ENCODE measurements at places on chromosomes 1 and 21.

DNA sequence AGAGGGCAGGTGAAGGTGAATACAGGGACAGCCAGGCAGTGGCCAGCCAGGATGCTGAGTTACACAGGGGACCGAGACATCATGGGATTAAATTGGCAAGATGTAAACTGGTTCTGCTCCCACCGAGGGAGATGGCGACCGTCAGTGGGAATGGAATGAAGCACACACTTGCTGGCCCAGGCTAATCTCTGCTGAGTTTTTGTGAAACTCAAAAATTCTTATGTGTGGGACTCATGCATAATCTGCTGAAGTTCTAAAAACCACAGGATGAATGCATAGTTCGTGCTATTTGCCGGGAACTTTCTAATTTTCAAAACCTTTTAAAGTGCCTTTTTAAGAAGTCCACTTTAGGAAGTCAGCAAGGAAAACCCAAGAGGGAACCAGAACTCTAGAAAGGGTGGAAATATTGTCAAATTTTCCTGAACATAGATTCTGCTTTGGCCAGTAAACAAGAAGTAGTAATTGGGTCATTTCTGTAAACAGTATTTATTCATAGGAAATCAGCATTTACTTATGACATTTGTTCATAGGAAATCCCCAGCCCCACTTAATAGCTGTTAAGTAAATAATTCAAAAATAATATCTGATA lies 85.4 kb upstream of the ROR1 start:
- DNase-seq, result no peak

DNA sequence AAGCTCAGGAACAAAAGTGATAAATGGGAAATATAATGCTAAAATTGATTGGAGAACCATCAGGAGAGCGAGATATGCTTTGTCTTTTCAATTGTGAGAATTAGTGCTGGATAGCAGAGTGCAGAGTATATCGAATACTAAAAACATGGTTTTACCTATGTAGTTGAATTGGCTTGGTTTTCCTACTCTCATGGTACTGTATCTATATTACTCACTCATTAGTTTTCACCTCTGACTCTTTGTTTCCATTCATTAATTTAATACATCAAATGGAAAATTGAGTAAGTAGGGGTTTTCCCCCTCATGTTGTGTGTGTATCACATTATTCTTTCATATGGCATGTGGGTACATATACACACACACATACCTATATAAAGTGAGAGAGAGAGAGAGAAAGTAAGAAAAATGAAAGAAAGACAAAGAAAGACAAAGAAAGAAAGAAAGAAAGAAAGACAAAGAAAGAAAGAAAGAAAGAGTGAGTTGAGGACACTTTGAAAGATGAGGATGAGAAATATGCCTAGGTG lies 1574.5 kb downstream of the MRPL39 start:
- no peak for DNase-seq

DNA sequence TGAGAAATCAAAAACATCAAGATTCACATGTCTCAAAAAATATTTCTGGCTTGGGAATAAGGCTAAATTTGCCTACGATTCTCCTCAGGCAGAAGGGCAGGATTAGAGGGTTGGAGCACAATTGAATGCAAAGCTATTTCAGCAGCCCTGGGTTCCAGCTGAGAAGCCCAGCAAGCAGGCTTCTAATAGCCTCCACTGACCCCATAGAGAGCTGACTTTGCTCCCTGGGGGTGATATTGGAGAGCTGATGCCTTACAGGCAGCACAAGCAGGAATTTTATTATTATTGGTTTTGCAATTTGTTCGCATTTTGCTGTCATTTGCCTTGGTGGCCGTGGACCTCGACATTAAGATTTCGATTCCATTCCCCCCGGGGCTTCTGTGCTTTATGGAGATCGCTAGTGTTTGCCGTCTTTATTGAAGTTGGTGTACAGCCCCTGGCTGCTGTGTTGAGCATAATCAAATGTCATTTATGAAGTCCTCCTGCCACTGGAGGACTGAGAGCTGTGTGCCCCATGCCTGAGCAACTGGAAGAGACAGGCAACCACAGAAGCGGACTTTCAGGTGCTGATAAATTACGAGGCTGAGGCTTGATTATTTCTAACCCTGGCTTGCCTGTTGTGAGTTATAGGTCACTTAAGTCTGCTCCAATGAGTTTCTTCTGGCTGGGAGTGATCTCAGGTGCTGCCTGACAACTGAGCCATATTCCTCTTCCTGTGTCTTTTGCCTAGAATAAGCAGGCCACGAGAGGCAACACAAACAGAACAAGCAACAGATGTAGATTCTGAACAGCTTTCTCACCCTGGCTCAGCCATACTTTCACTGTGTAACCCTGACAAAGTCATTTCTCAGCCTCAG lies 518.4 kb upstream of the CAMK1G start:
- DNase-seq, result no peak

GRCh38 chr1:241131636-241132194 lies 225.3 kb downstream of the RGS7 start:
- no peak for DNase-seq

DNA sequence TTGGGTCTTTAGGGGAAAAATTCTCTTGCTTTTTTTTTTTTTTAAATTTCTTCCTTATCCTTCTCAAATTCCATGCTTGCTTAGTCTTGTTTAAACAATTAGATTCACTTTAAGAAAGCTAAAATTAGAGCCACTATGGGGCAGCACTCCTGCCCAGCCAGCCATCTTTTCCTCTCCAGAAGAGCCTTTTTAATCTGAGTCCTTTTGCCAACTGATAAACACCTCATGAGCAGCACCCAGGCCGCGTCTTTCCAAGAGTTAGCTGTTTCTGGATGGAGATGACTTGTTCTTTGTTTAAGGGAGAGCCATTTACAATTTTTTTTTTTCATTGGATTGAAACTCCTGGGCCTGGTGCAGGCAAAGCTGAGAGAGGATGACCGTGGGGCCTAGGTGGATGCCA lies 53.3 kb upstream of the TSPAN2 start:
- no peak for DNase-seq

- no peak for DNase-seq
These were observed 17.3 kb upstream of the SLC35A3 start for GRCh38 chr1:99952522-99952921.

DNA sequence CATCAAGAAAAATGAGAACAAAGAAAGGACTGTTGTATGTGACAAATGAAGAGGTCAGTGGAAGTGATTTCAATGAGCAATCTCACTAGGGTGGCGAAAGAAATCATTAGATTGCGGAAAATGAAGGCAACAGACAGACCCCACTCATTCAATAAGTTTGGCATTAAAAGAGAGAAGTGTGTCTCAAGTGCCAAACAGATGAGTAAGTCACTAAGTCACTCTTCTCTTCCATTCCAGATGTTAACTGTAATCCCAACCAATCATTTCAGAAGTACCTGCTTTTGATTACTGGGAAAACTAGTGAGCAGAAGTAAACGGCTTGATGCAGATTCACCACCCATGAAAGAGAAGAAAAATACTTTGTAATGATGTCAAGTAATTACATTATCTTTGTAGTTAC lies 144.3 kb upstream of the PRMT6 start:
- no peak for DNase-seq

DNA sequence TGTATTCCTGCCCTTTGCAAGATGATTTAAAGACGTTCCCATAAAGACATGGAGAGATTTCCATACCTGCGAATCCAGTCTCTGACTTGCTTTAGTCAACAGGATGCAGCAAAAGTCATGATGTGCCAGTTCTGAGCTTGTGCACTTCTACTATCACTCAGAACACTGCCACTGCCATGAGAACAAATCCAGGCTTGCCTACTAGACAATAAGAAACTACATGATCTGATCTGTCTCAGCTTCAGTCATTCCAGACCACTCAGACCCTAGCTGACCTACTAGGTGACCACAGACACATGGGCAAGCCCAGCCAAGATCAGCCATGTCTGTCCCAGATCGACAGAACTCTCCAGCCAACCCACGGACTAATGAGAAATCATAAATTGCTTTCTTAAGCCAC lies 219.2 kb downstream of the RRAGC start:
- DNase-seq, result no peak

- DNase-seq, result no peak
These were observed 58.4 kb downstream of the ITPKB start for GRCh38 chr1:226680653-226681052.

DNA sequence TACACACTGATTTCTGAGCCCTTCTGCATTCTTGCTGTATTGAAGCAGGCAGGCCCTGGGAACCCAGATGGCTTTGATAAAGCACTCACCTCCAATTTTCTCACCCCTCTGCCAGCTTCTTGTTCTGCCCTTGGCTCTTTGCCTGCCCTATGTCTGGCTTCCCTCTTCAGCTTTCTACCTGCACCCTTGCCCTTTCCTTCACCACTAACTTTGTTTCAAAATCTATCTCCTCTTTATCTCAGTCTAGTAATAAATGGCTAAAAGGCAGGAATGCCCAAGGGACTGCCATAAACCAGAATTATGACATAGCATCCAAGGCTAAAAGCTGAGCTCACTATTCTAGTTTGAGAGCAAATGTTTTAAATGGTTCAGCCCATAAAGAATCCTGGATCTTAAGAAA lies 178.7 kb downstream of the TNR start:
- no peak for DNase-seq

- DNase-seq, result no peak
These were observed 148.7 kb upstream of the LMO4 start for GRCh38 chr1:87179851-87180519.

- DNase-seq, result no peak
These were observed 27.5 kb downstream of the RGS8 start for GRCh38 chr1:182656842-182657397.

DNA sequence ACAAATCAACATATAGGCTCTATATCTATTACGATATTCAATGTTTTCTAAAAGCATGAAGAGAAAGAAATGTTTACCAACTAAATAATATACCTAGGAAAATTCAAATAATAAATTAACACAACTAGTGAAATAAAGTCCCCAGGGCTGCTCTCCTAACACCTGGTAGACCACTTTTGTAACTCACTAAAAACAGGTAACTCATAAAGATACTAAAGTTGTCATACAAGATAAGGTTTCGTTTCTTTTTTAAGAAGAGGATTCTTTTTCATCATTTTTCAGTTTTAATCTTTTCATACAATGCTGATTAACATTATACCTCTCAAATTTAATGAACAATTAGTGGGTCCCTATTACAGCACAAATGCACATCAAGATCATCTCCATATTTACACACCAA lies 99.0 kb downstream of the ZZZ3 start:
- no peak for DNase-seq

DNA sequence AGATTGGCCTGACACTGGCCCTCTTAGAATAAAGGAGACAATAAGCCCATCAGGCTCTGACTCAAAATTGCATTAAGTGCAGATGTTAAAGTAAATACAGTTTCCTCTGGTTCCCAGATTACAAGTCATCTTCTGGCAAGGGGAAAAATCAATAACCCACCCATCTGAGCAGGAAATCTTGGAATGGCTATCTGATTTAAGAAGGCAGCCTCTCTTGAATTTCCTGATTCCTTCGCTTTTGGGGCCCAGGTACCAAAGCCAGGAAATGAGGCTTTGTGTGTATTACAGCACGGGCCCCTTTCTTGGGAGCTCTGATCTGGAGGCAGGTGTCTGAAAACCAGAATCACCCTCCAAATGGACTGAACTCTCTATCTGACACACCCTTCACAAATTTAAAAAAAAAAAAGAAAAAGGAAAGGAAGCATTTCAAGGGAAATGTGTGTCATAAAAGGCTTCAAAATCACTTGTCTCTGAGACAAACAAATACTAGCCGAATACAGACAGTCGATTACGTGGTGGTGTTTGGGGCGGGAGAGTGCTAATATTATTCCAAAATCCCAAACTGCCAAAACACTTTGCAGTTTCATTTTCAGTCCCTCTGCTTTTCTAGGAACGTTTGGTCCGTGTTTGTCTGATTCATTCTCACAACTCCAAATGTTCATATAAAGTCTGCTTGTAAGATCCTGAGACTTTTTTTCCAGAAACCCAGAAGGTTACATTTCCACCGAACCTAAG lies 240.9 kb upstream of the CAMK1G start:
- DNase-seq, result no peak

GRCh38 chr21:43986544-43987451 lies 25.3 kb upstream of the TRAPPC10 start:
- DNase-seq, result no peak

DNA sequence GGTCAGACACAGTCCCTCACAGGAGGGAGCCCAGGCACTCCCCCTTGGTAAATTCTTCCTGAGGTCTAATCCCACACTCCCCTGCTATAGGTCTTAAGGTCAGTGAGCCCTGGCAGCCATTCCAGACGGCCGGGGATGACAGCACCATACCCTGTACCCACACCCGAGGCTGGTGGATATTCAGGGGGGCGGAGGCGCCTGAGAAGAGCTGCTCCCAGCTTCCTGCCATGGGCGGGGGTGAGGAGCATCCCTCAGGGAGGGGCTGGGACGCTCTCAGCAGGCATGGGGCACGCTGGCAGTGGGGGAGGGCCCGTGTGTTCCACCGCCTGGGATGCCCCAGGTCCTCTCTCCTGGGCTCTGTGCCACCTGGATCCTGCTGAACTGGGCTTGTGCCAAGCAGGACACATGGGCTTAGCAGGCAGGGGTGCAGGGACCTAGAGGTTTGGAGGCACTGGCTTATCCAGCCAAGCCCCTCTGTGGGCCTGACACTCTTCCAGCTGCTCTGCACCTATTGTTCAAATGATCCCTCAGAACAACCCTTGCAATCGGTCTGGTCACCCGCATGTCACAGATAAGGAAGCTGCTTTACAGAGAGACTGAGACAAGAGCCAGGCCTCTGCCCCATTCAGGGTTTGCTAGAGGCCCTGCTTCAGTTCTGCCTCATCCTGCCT lies 5.7 kb upstream of the ADGRB2 start:
- DNase-seq, result no peak

GRCh38 chr1:15008783-15009729 lies 144.5 kb upstream of the TMEM51 start:
- DNase-seq, result no peak

DNA sequence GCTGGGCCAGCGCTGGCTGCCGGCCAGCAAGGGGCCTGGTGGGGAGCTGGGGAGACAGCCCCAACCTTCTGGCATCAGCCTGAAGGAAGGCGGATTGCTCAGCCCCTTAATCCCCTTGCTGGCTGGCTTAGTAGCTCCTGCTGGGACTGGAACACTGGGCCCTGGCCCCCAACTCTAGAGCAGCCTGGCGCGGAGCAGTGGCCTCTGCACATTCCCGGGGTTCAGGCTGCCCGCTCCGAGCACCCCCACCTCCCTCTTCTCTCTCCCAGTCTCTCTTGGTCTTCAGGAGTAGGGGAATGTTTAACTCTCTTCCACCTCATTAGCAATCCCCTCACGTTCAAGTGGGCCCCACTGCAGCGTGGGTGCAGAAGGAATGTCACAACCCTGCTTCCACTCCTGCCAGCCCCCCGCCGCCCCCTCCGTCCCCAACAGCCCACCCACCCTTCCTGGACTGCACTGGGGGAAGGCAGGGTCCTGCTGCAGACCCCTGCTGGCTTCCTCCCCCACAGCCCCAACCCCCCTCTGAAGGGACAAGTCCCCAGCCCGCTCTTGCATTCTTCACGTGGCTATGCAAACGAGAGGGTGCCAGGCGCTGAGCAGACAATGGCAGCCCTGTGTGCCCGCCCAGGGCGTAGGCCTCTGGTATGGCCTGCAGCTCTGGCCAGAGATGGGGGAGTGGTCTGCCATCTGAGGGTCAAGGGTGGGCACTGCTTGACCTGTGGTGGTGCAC lies 980 bp upstream of the CLDN19 start:
- no peak for DNase-seq

GRCh38 chr1:66696771-66697170 lies 55.5 kb upstream of the DYNLT5 start:
- DNase-seq, result no peak

Data from stimulated activated CD4-positive, alpha-beta T cell treated with anti-CD3 and anti-CD28 coated beads, Interleukin-12 subunit alpha, Interleukin-12 subunit beta, amount 100 ng/mL, for 24 hours (primary cell).